COR-L47 (cell line): ENCODE measurements at places on chromosomes 1 and 21.

- DNase-seq: no peak
These were observed 1.6 kb downstream of the PHF13 start for GRCh38 chr1:6614929-6615785.

GRCh38 chr1:153796786-153797659 lies 21.8 kb downstream of the SLC27A3 start:
- peak; percentile 66 for DNase-seq

- DNase-seq: no peak
These were observed 232.8 kb downstream of the CHRM3 start for GRCh38 chr1:239619190-239619589.

DNA sequence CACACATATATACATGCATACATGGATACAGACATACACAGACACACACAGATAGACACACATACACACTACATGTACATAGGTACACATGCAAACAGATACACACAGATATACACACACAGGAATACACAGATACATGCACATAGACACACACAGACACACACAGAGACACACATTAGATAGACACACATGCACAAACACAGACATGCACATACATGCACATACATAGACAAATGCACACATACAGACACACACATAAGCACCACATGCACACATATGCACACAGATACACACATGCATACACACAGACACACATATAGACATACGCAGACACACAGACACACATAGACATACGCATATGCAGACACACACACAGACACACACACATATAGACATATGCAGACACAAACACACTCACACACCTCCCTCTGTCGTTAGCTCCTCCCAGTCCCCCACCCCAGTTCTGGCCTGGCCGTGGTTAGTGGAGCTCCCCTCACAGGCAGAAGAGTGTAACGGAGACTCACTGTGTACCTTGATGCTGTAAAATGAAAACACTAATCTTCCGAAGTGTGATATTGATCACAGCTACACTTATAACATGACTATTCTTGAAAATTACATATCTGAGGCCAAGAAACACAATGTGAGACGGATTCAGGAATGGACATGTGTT lies 7.6 kb downstream of the UBASH3A start:
- DNase-seq: no peak

DNA sequence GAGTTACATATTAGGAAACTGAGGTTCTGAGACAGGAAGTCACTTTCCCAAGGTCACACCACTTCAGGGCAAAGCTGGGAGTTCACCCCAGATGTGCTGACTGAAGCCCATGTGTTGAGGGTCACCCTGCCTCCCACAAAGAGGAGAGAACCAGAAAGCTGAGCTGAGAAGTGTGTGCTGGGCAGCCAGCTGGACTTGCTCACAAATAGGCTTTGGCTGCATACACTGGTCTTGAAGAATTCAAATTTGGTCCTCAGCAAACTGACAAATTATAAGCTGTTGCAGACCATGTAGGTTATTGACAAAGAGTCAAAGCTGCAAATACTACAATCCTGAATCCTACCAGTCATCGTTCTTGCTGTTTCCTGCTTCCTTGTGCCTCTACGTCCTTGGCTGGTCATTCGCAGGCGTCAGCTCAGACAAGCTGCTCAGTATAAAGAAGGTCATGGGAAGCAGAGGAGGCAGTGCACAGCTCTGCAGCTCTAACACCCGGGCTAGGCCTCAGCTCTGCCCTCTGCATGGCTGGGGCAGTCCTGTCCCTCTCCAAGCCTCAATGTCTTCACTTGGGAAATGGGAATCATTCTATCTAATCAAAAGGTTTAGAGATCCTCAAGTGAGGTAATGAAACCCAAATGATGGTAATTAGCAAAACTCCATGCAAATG lies 40.0 kb downstream of the CDCP2 start:
- no peak for DNase-seq

DNA sequence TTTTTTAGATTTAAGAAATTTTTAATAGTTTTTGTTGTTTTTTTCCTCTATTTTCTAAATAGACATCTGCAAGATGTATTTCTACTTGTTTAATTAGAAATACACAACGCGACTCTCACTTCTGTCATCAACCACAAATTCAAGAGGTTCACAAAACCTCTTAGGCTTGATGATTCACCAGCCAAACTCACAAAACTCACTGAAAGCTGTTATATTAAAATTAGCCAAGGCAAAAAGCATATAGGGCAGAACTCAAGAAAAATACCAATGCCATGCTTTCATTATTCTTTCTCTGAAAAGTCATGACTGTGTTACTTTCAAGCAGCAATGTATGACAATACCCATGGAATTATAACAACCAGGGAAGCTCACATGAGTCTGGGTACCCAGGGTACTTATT lies 487.0 kb upstream of the RGS18 start:
- DNase-seq: no peak

GRCh38 chr21:28580585-28580984 lies 412.1 kb downstream of the LTN1 start:
- no peak for DNase-seq

- peak; percentile 74 for DNase-seq
These were observed 52.4 kb upstream of the USP1 start for GRCh38 chr1:62384276-62385005.

DNA sequence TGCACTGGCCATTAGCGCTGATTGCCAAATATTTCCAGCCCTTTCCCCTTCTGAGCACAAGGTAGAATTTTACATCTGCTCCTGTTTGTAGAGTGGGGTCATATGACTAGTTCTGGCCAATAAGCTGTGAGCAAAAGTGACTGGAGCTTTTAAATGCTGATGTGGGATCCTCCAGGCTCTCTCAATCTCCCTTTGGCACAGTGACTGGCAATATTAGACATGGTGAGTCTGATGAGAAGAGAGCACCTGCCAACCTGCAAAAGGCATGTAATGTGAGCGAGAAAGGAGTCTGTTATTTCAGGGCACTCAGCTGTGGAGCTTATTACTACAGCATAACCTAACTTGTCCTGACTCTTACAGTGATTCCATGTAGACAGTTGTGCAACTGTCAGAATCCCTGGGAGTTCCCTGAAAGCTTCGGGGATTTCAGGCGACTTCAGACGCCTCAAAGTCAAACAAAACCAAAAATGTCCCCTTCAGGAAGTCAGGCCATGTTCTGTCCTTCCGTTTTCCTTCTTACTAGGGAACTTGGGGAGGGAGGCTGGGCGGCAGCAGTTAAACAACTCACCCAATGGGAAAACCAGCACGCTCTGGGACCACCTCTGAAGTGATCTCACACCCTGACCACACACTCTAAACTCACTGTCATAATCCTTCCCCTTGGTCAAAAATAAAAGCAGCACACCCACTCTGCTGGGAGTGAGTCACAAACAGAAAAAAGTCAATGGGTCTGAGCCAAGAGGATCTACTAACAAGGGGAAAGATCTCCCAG lies 3.6 kb upstream of the RASSF5 start:
- no peak for DNase-seq

GRCh38 chr1:155039308-155039669 lies 5.7 kb downstream of the DCST1 start:
- DNase-seq: no peak

GRCh38 chr1:67005068-67005467 lies 48.9 kb downstream of the SLC35D1 start:
- DNase-seq: no peak

GRCh38 chr1:170714938-170715337 lies 51.0 kb downstream of the PRRX1 start:
- no peak for DNase-seq

GRCh38 chr1:244955661-244956060 lies 91.3 kb upstream of the HNRNPU start:
- no peak for DNase-seq

DNA sequence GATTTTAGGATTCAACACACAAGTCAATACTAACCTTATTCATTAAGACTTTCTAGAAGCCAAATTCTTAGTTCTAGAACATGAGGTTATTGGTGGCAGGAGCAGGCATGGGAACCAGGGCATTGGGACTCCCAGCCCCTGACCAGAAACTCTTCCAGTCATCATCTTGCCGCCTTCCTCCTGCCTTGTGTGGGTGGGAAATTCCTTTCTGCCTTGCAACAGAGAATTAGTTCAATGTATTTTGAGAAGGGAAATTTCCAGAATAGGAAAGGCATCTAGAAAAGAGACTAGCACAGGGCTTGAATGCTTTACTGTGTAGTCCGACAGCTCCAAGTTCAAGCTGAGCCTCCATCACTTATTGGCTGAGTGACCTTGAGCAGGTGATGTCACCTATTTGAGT lies 8.7 kb downstream of the GRHL3 start:
- no peak for DNase-seq

DNA sequence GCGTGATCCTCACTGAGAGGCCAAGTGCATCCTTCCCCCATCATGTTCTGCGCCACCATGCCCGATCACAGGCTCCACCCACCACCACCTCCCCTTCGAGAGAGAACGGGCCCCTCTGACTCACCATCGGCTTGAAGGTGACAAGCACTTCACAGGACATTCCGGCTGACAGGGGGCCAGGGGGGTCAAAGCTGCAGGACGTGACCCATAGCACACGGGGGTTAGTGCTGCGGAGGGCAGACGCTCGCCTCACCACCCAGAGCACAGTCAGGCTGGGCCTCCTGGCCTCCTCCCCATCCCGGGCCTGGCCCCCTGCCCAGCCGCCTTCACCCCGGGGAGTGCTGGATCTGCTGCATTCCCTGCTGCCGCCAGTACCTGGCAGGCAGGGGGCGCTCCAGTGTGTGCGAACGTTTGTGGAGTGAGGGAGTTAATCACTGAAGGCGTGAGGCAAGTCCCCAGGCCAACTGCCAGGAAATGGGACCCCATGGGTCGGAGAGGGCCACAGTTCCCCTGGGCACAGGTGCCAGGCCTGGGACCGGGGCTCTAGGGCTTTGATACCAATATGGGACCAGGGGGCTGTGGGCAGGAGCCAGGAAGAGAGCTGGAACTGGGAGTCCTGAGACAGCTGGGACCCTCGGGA lies 40.9 kb upstream of the TMEM52 start:
- peak; percentile 87 for DNase-seq

GRCh38 chr1:208653426-208653825 lies 409.2 kb upstream of the PLXNA2 start:
- DNase-seq: no peak

GRCh38 chr1:225944951-225945350 lies 3.9 kb upstream of the LEFTY2 start:
- no peak for DNase-seq

DNA sequence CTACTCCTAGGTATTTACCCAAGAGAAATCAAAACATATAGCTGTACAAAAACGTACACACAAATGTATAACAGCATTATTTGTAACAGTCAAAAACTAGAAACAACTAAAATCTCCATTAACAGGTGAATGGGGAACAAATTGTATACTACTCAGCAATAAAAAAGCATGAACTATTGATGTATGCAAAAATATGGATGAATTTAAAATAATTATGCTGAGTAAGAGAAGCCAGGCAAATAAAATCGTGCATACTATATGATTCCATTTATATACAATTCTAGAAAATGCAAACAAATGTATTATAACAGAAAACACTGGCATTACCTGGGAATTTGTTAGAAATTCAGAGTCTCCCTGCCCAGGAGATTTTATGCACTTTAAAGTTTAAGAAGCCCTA lies 150.1 kb downstream of the GDAP2 start:
- DNase-seq: no peak

DNA sequence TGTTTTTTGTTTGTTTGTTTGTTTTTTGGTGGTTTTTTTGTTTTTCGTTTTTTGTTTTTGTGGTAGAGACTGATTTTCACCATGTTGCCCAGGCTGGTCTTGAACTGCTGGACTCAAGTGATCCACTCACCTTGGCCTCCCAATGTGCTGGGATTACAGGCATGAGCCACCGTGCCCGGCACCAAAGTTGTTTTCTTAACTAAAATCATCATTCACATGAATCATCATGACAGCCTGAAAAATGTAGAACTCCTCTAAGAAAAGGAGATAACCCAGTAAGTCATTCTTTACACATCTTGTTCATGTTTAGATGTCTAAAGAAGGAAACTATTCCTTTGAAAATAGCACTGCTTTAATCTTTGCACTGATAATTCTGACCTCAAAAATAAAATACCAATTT lies 37.5 kb downstream of the DISP1 start:
- DNase-seq: no peak

GRCh38 chr1:9222846-9223625 lies 11.5 kb upstream of the H6PD start:
- DNase-seq: no peak

DNA sequence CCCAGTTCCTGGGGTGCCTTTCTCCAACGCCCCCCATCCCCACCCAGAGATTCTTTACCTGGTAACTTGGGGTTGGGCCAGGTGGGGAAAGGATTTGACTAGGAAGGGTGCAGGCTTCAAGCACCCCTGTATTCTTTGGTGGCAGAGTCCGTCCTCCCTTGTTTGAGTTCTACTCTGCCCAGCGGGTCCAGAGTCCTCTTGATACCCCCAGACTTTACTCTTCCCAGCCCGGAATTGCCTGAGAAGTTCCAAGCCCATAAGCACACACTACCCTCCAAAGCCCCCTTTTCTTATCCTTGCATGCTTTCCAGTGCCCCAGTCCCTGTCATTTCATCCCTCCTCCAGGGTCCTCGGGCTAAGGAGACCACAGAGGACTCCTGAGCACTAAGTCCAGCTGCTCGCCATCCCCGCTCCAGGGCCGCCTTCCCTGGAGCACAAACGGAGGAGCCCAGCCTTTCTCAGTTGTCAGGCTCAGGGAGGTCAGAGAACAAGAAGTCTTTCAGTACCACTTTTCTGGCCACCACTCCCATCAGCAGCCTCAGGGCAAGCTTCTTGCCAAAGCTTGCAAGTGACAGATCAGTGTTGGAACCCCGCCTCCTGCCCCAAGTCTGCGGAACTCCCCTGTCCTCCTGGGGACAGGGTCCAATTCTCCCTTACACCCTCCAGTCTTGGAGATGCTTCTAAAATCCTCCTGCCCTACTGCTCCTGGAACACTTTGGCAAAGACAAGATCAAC lies 12.2 kb downstream of the SLC45A3 start:
- no peak for DNase-seq

DNA sequence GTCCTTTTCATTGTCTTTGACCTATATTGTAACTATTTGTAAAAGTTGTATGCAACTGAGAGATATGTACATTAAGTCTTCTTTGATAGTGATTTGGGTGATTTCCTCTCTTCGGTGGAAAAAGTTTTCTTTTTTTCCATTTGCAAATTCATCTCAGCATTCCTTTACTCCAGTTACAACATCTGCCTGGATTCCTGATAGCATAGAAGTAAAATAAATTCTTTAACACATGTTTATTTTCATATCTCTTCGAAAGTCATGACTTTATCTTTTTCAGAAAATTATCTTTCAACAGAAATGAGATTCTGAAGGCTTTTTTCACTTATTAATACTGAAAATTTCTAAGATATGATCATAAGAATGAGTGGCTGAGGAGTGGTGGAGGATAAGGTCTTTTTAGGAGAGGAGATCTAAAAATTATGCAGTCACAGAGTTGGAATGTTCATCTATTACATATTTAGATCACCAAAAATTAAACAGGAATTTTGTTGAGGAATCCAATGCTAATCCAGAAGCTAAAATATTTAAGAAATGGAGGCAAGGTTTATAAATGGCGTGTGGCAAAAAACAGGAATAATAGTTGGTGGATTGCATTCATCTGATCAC lies 400.5 kb downstream of the KCNT2 start:
- DNase-seq: no peak
